ENCODE measurements at places on chromosomes 12 and 14.

DNA sequence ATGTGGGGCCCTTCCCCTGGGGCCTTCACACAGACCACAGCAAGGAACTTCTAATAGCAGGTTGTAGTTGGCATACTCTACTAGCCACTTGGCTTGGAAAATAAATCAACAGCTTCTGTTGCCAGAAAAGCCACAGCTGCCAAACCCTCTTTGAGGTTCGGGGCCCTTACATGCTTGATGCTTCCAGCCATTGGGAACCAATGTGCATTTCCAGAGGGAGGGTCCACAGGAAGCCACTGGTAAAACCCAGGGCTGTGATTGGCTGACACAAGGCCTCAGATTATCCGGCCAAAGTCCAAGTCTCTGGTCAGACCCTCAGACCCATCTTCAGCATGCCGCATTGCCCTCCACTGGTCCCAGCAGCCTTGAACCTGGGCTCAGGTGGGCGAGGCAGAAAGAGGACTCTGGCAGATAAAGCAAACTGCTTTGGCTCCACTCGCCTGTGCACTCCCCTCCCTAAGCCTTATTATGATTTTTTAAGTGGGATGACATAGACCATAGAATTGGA, 214.4 kb downstream of the BCL11B start:
- DNase-seq: no peak

- no peak for DNase-seq
Measured at GRCh38 chr12:6345319-6346091, 3.6 kb upstream of the TNFRSF1A start.

- DNase-seq: no peak
Measured at GRCh38 chr14:103811189-103811588, 36.2 kb downstream of the PPP1R13B start.

DNA sequence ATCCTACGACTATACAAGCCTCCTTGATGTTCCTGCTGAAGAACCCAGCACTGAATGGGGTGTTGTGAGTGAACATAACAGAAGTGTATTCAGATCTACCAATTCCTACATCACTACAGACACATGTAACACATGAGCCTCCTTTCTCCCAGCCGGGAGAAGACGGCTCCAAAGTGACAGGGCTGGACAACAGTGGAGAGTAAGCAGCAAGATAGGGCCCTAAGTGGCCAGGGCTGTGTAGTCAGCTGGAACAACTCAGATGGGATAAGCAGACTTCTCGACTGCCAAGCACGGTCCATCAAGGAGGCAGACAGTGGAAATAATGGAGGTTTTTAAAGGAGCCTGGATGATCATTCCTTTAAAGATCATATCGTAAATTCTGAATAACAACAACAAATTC, 73.5 kb downstream of the TTC7B start:
- DNase-seq: no peak

DNA sequence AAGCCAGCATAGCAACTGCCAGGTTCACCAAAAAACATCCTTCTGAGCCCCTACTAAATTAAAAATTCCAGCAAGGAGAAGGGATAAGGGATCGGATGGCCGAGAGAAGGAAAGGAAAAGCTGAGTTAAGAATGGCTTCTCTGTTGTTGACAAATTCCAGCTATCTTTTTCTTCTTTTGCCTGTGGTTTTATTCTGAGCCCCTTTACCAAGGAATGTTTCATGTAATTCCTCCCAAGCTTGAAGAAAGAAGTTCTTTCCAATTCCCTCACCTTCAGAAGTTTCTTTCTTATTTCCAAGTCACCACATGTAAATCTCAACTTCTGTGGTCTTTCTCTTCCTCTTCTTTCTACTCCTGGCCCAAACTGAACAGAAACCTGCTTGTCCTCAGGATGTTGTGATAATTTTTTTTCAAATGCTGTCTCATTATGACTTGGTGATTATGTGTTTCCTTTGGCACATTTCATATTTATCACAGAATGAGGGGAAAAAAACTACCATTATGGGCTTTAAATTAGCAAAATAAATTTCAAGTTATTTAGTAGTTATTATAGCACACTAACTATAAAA, 40.0 kb downstream of the FGD6 start:
- DNase-seq: no peak

- DNase-seq: no peak
Measured at GRCh38 chr12:53623548-53624385, 2.4 kb downstream of the ATF7 start.

DNA sequence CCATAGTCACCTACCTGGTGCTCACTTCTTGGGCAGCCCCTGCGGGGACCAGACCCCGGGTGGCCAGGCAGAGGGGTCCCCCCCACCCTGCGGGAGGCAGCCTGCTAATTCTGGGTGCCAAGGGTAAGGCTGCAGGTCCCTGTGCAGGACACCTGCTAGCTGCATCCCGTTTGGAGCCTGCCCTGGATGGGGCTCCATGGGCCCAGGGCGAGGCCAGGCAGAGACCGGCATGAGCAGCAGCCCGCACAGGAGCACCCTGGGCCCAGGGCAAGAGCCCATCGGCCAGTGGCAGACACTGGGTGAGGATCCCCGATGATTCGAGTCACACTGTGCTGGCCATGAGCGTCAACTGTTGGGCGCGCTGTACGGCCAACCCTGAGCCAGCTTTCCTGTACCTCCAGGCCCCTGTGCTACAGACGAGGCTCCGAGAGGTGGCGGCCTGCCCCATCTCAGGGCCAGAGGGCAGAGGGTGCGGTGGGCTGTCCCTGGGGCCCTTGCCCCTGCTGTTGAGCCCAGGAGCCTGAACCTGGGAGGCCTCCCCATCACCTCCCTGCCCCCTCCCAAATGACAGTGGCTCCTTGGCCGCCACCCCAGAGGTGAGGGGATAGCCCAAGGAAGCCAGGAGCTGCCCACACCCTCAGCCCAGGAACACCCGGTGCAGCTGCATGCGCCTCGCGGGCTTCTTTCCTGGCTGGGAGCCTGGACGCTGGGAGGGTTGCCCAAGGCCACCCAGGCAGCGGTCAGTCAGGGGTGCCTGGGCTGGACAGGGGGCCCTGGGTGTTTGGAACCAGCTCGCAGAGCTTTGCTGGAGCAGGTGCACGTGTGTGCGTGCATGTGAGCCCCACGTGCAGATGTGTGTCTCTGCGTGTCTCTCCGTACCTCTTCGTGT, 47.7 kb downstream of the CYP46A1 start:
- DNase-seq: peak; percentile 72

DNA sequence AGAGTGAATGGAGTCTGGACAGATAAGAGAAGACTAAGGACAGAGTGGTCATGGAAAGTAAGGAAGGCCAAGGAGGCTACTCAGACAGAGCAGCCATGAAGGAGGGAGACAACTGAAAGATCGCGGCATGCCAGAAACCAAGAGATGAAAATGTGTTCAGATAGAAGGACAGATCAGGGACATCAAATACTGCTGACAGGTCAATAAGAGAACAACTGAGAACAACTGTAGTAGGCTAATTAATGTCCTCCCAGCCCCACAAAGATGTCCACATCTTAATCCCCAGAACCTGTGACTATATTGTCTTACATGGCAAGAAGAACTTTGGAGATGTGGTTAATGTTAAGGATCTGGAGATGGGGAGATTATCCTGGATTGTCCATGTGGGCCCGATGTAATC, 15.0 kb upstream of the HELB start:
- no peak for DNase-seq

DNA sequence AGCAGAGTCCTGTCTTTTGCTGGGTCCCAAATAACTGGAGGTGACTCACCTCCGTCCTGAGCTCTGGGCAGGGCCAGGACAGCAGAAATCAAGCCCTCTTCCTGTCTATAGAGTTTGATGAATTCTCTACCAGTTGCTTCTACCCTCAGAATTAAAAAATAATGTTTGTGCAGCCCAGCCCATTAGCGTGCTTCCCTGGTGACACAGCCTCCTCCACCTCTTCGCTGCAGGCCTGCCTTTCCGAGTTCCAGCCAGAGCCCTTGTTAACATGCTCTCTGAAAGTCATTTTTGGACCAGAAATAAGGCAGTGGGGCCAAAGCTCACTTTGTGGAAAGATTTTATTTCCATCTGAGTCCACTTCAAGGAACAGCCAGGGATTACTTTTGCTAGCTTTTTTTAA, 94.0 kb downstream of the TBX5 start:
- DNase-seq: no peak

GRCh38 chr12:20415641-20416040, 47.3 kb downstream of the PDE3A start:
- DNase-seq: no peak

GRCh38 chr14:79500489-79500888, 710.8 kb downstream of the DIO2 start:
- DNase-seq: no peak

- DNase-seq: no peak
Measured at GRCh38 chr14:57464008-57464730, 29.5 kb downstream of the CCDC198 start.

GRCh38 chr14:44960646-44961045, 1.1 kb downstream of the KLHL28 start:
- DNase-seq: no peak

- no peak for DNase-seq
Measured at GRCh38 chr14:50070230-50070629, 46.1 kb downstream of the VCPKMT start.

GRCh38 chr12:51371295-51371953, 19.8 kb downstream of the GALNT6 start:
- peak; percentile 93 for DNase-seq

- no peak for DNase-seq
Measured at GRCh38 chr12:56154818-56155217, 2.4 kb downstream of the MYL6B start.

DNA sequence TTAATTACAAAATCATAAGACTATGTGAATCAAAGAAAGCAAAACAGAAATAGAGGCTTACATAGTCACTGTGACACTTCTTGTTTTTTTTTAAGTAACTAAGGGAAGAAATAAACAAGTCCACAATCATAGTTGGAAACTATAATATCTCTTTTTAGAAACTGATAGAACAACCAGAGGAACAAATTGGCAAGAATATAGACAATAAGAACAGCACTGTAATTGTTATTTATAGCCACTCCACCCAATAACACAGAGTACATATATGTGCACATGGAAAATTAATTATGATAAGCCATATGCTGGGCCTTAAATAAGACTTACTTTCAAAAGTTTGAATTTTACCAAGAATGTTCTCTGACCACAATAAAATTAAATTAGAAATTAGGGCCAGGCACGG, 101.1 kb downstream of the PLEKHG7 start:
- DNase-seq: no peak

DNA sequence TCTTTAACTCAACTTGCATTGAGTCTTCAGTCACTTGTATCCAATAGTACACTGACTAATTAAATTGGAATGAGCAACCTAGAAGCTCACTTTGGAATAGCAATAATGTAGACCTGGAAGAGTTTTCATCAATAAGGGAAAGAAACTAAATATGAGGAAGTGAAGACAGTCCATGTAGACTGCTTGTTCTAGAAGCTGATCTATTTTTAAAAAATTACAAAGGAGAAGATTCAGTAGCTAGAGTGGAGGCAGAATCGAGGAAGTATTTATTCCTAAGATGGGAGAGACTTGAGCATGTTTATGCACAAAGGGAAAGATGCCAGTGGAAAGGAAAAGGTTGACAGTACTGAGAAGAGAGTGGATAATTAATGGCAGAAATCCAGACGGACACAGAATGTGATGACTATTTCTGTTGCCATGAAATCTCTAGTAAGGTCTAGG, 156.3 kb upstream of the PDE3A start:
- no peak for DNase-seq

- no peak for DNase-seq
Measured at GRCh38 chr14:88866305-88866704, 41.9 kb downstream of the TTC8 start.

DNA sequence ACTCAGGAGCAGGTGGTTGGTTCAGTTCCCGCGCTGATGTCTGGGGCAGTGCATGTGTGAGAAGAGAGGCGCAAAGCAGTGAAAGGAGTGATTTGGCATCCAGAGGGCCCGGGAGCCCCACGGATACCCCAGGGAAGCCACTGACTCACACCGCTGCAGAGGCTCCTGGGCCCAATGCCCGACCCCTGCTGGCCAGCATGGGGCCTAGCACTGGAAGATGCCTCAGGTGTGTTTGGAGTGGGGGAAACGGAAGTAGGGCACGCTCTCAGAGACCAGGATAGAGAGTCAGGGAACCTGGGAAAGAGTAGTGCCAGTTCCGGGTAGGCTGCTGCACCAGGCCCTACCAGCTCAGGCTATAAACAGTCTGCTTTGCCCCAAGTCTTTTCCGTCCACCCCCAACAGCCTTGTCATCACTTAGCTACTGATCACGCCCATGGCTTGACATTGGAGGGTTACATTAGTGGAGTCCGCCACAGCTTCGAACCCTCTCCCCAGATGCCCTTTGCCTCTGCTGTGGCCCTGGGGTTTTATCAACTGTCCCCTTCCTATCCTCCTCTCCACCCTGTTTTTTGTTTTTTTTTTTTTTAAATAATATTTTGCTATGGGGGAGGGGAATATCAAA, 9.5 kb upstream of the CSAD start:
- no peak for DNase-seq

GRCh38 chr14:64945431-64946178, 3.1 kb upstream of the GPX2 start:
- DNase-seq: no peak

DNA sequence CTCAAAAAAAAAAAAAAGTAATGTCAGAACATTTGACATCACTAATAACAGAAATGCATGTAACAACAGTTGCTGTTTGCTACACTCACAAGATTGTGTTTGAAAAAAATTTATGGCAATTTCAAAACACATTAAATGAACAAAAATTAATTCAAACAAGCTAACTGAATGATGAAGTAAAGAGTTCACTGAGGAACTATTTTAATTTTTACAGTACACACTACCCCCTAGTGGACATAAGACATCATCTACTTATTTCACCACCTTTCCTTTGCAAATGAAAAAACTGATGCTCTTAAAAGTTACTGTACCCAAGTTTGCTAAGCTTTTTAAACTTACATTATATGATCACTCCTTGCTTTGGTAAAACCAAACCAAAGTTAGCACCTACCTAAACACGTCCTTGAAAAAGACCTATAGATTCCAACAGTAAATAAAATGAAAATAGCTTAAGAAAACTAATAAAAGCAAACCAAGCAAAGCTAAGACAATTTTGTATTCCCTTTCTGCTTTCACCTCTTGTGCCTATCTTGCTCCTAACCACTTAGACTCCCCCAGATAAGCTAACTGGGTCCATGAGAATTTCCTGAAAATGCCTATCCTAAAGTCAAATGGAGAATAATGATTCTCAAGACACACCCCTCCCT, 22.2 kb downstream of the UBE2N start:
- no peak for DNase-seq

DNA sequence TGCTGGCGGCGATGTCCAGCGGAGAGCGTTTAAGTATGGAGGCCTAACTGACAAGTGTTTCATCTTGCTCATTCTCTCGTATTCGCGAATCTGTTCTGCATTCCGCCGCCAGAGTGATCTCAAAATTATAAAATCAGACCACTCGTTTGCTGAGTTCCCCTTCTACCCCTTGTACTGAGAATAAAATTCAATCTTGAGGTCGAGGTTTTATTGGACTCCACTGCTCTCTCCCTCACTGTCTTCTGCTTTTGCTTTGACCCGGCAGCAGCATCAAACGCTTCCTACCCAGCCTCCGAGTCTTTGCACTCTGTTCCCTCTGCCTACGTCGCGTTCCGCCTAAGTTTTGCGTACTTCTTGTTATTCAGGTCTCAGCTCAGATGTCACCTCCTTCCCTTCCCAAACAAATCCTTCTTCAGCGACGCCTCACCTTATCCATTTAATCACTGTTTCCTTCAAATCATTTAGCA, 462 bp downstream of the KNTC1 start:
- DNase-seq: no peak
